ENCODE measurements at places on chromosomes 7 and 10.
A peak's percentile ranks its signal among the peaks of the same experiment; 100 is the strongest.

- DNase-seq, result no peak
These were observed 237.3 kb downstream of the ZMYND11 start for GRCh38 chr10:372566-372965.

GRCh38 chr10:94274142-94274787 is 88.5 kb downstream of the NOC3L start:
- DNase-seq, result no peak

DNA sequence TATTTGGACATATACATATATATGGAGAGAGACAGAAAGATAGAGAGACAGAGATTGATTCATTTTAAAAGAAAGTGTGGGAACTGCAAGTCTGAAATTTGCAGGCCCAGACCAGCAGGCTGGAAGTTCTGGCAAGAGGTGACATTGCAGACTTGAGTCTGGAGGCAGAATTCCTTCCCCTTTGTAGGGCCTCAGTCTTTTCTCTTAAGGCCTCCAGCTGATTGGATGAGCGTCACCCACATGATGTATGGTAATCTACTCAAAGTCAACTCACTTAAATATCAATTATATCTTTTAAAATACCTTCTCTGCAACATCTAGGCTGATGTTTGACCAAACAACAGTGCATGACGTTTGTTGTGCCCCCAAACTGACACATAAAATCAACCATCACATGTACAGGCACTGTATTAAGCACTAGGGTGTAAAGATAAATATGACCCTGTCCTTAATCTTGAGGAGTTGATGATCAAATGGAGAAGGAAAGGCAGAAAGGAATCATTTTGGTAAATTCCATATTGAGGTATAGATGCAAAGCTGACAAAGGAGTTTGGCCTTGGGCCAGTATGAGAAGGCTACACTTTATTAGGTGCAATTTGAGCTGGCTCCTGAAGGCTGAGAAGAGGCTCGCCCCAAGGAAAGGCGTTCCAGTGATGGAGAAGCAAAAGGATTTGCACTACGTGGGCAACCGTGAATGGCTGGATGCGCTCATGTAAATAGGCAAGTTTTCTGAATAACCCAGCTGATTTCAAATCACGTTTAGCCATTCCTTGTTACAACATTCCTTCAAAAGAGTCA is 52.6 kb downstream of the BPGM start:
- DNase-seq, result no peak

DNA sequence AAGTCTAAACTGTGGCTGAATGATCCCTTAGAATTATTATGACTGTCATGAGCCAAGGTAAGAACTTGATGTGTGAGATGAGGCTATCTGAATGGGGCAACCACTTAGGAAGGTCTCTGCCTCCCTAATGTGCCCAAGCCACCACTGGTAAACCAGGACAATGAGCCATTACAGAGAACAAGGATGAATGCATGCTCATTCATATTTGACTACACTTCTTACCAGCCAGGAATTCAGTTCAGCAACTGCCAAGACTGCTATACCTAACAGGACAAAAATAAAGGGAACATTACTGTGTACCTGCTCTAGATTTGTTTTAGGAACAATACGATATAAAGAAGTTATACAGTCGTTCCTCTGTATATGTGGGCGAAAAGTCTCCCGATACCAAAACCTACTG is 23.0 kb downstream of the MPP7 start:
- DNase-seq, result no peak

- no peak for DNase-seq
These were observed 322.9 kb downstream of the PTEN start for GRCh38 chr10:88186335-88186734.

DNA sequence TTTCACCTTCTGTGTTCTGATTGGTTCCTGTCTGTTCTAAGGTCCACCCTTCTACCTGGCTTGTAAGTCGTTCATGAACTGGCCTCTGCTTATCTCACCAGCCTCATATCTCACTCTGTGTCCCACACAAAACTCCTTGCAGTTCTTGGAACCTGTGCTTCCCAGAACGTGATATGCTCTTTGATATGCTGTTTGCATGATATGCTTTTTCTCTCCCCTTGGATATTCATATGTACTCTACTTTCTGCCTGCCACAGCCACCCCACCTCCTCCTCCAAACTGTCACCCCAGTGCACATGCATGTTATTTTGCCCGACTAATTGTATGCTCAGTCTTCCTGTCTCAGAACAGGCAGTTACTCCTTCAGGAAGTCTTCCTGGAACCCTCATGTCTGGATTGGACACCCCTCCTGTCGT is 1.9 kb upstream of the ITPRIP start:
- no peak for DNase-seq

DNA sequence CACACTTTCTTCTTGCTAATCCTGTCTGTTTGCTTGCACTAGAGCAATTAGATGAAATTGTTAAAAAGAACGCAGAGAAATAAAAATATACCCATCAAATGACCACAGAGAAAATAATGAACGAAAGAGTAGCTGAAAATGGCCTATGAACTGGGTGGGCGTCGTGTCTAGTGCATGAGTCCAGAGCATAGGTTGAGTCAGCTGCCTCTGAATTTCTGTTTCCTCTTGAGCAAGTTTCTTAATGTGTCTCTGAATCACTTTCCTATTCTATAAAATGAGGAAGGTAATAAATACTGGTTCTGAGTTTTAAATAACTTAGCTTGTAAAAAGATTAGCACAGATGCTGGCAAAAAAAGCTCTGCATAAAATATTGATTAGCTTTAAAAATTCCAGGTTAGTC is 75.0 kb downstream of the POM121L12 start:
- no peak for DNase-seq

DNA sequence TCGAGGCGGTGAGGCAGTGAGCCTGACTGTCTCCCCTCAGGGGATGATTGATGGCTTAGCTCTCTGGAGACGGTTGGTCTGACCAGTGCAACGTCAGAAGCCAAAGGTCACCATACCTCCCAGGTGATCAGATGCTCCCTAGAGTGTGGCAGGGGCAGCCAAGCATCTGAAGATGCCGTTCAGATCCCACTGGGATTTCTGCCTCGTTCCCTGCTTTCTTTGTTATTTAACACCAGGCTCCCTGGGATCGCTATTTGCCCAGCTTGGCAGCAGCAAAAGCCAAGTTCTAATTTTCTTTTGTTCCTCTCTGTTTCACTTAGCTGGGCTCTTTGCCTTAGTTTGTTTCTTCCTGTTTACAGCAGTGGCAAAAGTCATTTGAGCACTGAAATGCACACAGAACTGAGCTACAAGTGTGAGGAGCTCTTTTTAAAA is 53.5 kb upstream of the SVIL start:
- no peak for DNase-seq

GRCh38 chr10:137031-137430 is 1.8 kb downstream of the ZMYND11 start:
- peak; percentile 36 for DNase-seq

- DNase-seq, result peak; percentile 47
These were observed 557 bp upstream of the TAX1BP1 start for GRCh38 chr7:27739301-27739908.

- DNase-seq, result no peak
These were observed 11.6 kb downstream of the GRID1 start for GRCh38 chr10:86354761-86355540.

DNA sequence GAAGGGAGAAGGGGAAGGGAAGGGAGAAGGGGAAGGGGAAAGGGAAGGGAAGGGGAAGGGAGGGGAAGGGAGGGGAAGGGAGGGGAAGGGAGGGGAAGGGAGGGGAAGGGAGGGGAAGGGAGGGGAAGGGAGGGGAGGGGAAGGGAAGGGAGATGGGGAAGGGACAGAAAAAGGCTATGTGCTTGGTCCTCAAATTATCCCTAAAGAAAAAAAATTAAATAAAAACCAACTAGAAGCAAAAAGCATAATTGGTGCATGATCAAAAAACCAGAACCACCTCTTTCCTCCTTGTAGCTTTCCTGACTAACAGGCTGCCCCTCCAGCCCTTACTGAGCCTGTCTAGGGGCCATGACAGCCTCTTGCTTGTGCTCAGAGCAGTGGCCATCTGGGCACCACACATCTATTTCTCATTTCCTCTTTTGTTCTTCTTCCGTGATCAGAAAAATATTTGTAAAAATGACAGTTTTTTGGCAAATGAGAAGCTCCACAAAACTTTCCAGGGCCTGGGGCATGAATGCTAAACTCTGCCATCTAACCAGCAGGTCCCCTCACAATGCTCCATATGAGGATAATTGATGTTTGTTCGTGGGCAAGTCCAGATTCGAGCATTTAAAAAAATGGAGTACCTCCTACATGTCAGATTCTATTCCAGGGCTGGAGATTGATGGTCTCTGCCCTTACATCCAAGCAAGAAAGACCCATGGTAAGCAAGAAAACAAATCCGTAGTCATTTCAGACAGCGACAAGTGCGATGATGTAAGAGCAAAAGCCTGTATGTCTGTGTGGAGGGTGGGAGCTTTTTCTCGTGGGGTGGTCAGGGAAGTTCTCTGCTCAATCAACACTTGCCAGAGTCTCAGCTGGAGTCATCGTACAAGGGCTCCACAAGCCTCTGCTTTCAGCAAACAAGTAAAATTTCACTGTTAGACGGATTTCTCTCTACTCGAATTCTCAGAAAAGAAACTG is 320.9 kb downstream of the WDR11 start:
- DNase-seq, result no peak

GRCh38 chr7:117110480-117111315 is 157.4 kb downstream of the ST7 start:
- no peak for DNase-seq

DNA sequence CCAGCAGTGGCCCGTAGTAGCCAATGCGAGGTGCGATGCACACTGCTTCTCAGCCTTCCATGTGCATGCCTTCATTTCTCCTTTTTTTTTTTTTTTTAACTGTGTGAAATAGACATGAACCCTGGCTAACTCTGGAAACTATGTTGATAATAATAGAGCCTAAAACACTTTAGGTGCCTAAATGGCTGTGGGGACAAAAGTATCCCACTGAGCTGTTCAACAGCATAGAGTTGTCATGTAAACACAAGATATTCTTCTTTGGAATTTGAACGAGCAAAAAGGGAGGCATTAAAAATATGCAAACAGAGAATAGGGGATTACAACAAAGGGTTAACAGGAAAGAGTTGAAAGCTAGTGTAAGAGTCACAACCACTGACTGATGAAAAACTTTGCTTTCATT is 162.1 kb upstream of the NOBOX start:
- DNase-seq, result no peak

- DNase-seq, result no peak
These were observed 123.7 kb downstream of the IMMP2L start for GRCh38 chr7:111438369-111439289.

- DNase-seq, result no peak
These were observed 61.0 kb upstream of the MKI67 start for GRCh38 chr10:128186959-128187787.

- no peak for DNase-seq
These were observed 21.4 kb upstream of the TFEC start for GRCh38 chr7:116052006-116052405.

DNA sequence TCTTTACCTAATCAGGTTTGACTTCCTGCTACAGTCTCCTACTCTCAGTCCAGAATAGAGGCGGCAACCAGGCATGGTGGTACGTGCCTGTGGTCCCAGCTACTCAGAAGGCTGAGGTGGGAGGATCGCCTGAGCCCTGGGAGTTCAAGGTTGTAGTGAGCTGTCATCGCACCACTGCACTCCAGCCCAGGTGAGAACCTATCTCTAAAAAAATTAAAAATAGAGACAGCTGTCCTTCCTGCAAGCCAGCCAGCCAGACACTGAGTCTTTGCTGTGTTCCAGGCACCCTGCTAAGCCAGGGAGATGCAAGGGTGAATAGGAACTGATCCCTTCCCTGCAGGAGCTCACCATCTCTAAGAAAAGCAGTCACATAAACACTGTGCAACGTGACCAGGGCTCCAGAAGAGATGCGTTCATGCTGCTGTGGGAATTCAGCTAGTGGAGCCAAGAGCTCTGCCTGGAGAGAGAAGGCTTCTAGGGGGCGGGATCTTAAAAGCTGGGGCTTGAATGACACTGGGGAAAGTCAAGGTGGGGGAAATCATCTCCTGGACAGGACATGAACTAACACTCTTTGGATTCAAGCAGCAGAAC is 22.1 kb upstream of the SLIT1 start:
- no peak for DNase-seq

DNA sequence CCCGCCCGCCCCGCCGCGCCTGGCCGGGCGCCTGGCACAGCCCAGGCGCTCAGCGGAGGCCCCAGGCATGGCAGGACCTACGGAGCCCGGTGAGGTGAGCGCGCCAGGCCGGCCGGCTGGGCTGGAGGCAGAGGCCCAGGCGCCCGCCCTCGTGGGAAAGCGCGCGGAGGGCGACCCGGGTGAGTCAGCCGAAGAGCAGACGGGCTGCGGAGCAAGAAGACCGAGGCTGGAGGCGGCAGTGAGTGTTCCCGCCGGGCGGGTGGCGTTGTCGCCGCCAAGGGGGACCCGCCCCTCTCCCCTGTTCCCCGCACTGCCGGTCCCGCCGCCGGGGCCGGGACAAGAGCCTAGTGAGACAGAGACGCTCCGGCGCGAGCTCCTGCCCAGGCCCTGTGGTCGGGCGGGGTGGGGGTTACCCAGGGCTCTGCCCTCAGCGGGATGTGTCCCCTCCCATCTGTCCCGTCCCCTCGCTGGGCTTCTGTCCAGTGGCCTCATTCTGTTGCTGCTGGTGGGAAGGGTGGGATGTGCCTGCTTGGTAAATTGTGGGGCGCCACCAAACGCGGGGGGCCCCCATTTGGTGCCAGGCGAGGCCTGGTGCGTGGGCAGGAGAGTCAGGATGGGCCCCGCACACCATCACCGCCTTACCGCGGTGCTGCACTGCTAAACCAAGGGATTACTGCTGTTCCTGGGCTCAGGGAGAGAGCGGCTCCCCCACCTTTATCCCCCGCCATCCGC is 17.0 kb upstream of the NODAL start:
- DNase-seq, result no peak

DNA sequence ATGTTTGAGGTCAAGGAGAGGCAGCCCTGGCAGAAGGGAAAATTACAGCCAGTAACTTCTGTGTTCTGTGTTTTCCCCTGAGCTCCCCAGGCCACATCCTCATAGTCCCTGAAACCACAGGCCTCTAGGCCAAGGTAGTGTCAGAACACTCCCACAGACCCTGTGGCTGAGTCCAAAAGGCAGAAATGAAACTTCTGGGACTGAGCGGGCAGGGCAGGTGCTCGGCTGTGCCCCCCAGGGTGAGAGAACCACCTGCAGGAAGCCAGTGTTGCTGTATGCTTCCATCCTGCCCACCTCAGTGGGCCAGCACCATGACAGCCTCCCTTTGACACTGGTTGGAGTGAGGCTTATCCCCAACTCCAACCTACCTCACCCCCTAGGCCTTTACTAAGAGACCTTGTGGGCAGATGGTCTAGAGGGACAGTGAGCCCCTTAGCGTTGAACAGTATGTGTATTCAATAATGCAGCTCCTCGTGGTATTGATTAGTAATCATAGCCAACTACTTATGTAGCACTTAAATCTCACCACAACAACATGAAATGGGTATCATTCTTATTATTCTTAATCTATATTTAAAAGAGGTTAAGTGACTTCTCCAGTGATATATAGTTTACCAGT is 30.3 kb downstream of the PIK3CG start:
- DNase-seq, result no peak

DNA sequence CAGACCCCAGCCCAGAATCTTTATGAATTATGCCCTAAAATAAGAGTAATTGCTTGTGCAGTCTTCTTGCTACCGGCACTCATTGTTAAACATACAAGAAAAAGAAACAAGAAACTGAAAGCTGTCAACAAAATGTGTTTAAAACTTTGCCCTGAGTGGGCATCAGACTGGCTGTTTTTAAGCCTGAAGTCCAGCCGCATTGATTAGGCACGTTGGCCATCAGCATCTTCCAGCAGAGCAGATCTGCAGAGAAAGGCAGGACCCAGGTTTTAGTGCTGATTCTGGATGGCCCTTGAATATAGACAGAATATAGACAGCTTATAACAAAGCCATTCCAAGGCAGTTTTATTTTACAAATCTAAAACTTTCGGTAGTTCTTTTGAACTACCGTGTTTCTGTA is 102.8 kb downstream of the POLL start:
- DNase-seq, result no peak

GRCh38 chr7:100091411-100092181 is 2.8 kb downstream of the COPS6 start:
- peak; percentile 34 for DNase-seq

Data from SK-MEL-5 (cell line).